ENCODE measurements at places on chromosomes 5 and 9.

DNA sequence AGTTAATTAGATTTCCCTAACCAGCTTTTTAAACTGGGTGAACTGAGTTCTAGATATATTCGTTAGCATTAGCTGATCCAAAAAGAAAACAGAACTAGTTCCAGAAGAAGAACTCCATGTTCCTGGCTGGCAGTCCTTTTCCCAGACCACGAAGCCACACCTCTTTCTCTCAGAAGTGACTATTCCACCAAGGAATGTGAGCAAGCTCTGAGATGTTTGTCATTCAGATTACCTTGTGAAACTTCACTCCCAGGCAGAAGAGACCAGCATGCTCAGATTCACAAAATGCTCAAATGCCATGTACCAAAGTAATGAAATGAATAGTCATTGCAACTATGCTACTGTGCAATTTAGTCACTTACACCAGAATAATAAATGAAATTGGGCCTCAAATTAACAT is 4.4 kb upstream of the SSBP2 start:
- no peak for DNase-seq

GRCh38 chr9:111099199-111100008 is 61.1 kb upstream of the LPAR1 start:
- no peak for DNase-seq

DNA sequence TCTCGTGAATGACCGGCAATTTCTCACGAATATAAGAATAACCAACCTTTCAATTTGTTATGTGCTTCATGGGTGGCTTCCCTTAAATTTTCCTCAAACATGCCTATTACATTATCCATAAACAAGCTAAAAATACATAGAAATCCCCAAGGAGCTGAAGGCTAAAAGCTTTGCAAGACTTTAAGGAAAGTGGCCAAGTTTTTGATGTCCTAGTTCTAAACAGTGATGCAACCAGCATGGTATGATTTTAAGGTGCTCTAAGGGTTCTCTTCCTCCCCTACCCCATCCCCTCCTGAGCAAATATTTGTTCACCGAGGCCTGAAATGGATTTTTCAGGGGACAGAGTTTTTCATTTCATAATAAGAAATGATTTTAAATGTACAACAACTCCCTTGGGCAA is 79.8 kb downstream of the RGS7BP start:
- no peak for DNase-seq

DNA sequence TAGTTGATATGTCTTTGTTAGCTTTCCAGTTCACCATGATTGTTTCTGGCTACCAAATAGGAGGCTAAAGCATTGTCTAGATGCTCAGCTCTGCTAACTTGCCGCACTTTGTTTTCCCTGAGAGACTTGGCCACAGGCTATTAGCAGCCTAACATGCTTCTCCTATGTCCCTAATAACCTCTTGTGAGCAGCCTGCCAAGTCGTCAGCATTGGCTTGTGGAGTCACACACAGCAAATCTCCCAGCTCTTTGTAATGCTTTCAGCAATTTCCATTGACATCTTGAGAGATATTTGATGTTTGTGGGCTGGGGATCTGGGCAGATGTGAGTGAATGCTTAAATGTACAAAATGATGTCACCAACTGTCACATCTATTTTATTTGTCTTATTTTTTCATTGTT is 346.9 kb downstream of the KDM4C start:
- DNase-seq, result no peak

GRCh38 chr5:59317774-59318205 is 575.7 kb downstream of the PDE4D start:
- DNase-seq, result no peak

DNA sequence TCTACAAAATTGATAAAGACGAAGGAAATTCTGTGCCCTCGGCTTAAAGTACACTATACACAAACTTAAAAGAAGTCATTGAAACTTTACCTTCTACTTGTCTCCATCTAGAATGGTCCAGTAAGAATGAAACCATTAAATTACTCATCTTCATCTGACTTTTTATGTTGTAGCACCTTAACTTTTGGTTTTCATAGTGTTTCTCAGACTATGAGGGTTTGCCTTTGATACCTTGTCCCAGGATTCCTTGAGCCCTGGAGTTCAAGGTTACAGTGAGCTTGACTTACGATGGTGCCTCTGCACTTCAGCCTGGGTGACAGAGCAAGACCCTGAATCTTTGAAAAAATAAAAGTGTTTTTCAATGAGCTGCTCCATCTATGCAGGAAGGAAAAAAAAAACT is 132.2 kb downstream of the CDC42SE2 start:
- DNase-seq, result no peak

- no peak for DNase-seq
Measured at GRCh38 chr9:100355561-100355960, 2.8 kb upstream of the TEX10 start.

- no peak for DNase-seq
Measured at GRCh38 chr5:66426259-66427138, 169.7 kb upstream of the MAST4 start.

- no peak for DNase-seq
Measured at GRCh38 chr9:112654282-112654681, 63.6 kb downstream of the INIP start.

DNA sequence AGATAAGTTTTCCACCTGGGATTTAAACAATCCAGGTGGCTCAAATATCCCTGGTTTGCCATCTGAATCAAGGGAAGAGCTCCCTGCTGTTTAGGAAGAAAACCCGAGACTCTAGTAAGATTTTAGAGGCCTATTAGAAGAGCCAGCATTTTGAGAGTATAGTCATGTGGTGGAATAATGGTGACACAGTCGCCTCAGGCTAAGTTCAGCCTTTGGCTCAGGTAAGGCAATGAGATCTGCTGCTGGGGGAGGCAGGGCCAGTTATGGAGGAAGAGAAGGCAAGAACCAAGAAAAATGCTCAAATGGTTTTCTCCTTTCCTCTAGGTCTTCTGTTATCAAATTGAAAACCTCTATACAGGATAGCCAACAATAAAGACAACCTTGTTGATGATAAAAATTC is 16.2 kb downstream of the RAD1 start:
- DNase-seq, result no peak

GRCh38 chr9:114989600-114990410 is 59.4 kb upstream of the TNFSF8 start:
- no peak for DNase-seq

DNA sequence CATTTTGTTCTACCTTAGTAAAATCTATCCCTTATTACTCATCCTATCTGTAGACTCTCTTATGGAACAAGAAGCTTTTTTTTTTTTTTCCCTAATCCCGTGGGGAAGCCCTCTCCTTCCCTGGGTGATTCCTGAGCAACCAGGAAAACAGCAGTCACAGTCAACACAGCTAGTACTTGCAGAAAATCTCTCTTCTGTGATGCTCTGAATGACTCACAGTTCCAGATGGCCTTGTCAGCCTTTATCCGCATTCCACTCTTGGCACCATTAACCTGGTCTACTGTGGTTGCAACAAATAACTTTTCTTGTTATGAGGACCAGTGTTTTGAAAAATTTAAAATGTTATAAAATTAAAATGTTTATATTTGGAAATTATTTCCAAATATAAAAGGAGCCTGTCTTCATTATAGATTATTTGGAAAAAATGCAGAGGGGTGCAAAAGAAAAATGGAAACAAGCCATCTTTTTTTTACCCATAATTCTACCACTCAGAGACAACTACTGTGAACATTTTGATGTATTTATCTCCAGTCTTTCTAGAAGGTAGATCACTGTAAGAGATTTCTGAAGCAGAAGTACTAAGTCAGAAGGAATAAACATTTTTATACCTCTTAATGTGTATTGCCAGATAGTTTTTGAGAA is 486.7 kb downstream of the RAB3C start:
- no peak for DNase-seq

- no peak for DNase-seq
Measured at GRCh38 chr9:14314424-14314928, 535 bp upstream of the NFIB start.

DNA sequence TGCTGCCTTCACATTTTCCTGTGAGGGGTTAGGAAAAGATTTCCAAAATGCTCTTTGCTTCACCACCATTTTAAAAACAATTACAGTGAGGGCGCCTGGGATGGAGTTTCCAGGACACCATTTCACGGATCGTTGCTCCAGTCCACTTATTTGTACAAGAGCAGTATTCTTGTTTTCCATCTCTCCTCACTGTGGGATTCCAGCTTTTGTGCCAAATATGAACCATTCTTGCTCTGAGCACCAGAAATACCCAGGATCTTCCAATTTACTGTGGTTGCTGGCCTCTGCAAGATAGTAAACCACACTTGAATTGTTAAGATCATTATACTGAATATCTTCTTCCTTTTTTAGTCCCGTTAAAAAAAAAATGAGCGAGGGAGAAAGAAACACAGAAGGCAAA is 899.5 kb downstream of the TLE1 start:
- DNase-seq, result no peak

- no peak for DNase-seq
Measured at GRCh38 chr5:172044631-172045314, 38.3 kb upstream of the FBXW11 start.

DNA sequence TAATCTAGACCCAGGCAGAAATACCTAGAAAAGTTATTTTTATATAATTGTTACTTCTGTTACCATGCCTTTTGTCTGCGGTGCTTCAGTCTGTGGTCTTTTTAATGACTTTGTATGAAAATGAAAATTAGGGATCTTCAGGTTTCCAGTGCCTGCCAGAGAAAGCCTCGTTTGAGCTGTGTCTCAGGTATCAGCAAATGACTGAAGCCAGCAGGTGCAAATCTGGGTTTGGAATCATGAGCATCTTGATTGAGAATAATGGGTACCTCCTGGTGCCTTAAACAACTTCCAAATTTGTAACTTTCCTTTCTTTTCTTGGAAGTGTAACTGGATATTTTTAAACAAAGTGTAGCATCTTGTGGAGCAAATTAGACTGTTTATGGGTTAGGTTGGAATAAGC is 4.3 kb downstream of the ZBTB34 start:
- no peak for DNase-seq

DNA sequence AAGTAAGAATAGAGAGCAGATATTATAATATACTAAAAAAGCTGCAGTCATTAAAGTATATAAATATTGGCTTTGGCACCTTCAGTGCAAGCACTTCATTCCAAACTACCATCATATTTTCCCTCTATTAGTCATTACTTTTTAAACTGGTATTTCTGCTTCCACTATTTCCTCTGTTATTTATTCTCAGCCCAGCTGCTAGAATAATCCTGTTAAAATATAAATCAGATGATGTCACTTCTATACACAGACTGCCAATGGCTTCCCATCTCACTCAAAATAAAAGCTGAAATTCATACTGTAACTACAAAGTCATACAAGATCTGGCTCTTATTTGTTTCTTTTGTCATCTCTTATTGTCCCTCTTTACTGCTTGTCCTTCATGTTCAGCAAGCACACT is 432.9 kb downstream of the TLE4 start:
- DNase-seq, result no peak

GRCh38 chr9:98195671-98196070 is 3.2 kb upstream of the CORO2A start:
- no peak for DNase-seq

GRCh38 chr9:84478996-84479395 is 138.4 kb upstream of the SLC28A3 start:
- no peak for DNase-seq

DNA sequence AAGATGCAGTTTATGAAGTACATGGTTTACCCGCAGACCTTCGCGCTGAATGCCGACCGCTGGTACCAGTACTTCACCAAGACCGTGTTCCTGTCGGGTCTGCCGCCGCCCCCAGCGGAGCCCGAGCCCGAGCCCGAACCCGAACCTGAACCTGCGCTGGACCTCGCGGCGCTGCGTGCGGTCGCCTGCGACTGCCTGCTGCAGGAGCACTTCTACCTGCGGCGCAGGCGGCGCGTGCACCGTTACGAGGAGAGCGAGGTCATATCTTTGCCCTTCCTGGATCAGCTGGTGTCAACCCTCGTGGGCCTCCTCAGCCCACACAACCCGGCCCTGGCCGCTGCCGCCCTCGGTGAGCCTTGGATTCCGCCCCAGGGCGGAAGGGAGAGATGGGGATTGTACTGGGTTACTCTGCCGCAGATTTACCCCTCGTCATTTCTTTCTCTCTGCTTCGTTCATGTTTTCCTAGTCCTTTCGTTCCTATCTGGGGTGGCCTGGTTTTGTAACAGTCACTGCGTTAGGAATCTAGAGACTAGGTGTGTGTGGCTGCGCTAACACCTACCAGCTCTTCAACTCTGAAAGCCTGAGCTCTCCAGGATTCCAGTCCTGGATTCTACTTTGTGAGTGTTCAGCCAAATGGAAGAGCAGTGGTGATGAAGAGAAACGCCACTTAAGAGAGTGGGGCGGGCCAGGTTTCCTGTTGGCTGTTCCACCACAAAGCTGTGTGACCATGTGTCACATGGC is 638 bp downstream of the MRPS30 start:
- peak; percentile 16 for DNase-seq

DNA sequence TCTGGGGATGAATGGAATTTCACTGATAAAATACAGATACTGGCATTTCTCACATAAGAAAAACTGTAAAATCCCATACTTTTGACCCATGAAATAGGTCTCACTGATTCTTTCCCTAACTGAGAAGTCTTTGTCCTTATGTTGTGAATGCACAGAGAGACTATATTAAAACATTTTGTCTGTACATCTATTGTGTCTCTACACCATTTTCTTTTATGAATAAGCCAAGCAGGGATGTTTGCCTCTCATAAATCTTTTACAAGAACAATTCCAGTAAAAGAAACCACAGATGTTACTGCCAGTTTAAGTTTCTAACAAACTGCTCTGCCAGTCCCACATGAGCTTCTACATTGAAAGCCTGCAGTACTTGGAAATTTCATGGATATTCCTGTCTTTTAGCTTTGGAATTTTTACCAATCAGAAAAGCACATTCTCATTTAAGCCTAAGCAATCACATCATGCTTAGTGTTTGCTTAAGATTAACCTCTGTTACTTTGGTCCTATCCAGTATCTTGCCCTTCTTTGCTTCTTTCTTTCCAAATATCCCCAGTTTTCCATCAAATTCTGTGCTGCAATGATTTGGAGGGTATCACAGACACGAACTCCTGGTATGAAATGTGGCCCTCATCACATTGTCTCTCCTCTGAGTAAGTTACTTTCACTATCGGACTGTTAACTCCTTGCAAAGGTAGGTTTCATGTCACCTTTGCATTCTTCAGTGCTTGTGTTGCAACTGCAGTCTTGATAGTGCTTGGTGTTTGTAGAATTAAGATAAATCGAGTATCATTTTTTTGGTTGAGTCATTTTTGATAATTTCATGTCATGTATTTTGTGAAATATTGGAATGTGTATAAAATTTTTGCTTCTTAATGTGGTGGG is 415.1 kb upstream of the ADAMTSL1 start:
- no peak for DNase-seq

DNA sequence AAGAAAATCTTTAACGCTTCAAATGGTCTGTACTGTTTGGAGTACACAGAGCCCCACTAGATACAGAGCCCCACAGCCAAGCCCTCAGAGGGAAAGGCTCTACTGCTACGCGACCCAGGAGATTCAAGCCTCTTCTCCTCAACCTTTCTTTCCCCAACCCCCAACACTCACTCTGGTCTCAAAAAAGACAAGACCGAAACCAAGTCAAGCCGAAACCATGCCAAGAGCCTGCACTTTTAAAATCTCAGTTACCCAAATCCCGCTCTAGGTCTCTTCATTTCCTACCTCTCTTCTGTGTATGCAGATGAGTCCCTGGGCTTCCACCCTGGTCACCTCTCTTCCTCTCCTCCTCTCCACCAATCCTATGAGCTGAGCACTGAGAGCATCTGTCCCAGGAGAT is 31.9 kb downstream of the BARHL1 start:
- DNase-seq, result no peak

All from T follicular helper cell (primary cell).